Stimulated activated CD8-positive, alpha-beta memory T cell treated with anti-CD3 and anti-CD28 coated beads, Interleukin-2, amount 100 ng/mL, for 1 hour (primary cell): ENCODE measurements at places on chromosomes 5 and 9.

- no peak for DNase-seq
Observed at GRCh38 chr5:134906811-134907210, 1.9 kb downstream of the PCBD2 start.

DNA sequence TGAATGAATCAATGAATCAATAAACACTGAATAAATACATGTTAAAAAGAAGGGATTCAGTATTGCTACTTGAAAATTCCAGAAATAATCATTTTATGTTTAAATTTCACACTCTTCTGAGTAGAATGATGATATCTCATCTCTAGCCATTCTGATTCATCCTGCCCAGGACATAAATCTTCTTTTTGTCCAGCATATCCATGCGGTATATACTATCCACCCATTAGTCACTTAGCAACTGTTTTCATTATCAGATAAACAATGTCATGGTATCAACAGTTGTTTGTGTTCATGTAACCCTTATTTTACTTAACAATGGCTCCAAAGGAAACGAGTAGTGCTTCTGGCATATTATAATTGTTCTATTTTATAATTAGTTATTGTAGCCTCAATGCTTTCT is 432.4 kb upstream of the SMC2 start:
- DNase-seq, result no peak

DNA sequence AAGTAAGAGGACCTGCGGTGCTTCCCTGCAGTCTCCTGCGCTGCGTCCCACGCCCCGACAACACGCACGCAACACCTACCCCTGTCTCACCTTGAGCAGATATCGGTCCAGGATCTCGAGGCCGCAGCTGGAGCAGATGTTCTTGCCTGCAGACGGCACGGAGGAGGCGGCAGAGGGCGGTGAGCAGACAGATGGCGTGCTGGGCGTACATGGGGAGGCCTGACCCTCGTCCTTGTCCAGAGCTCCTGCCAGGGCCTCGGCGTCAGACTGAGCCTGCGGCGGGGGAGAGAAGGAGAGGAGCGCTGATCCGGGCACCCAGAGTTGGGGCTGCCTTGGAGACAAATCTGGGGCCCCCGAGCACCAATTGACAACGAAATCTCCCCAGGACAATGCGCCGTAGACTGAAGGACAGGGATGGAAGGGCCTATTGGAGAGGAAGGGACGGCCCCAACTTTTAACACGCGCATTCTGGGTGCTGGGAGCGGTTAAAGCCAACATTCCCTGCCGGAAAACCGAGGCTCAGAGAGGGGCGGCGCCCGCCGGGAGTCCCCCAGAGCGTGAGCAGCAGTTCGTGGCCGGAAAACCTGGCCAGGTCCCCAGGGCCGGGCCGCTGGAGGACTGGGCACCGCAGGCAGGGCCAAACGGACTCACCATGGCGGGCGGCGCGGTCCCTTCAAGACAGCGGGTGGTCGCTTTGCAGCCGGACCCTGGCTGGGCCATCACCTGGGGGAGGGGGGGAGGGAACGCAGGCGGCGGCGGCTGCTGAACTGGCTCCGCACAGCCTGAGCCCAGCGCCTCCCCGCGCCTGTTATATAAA is 1.8 kb downstream of the LHX6 start:
- no peak for DNase-seq

DNA sequence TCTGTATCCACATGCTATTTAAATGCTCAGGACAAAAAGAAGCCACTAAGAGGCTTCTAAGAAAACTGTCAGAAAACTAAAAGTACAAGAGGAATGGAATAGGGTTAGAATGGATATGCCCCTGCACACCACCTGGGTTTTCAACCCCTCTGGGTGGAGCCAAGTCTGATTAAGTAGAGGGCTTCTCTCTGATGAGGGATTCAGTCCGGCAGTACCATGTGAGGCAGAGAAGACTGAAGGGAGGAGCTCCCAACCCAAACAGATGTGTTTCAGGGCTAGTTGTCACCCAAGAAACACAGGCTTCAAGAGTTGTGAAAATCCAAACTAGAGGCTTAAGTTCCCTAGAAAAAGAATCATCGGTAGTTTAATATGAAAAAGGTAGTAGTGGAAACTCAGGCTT is 12.5 kb downstream of the NREP start:
- DNase-seq, result no peak

DNA sequence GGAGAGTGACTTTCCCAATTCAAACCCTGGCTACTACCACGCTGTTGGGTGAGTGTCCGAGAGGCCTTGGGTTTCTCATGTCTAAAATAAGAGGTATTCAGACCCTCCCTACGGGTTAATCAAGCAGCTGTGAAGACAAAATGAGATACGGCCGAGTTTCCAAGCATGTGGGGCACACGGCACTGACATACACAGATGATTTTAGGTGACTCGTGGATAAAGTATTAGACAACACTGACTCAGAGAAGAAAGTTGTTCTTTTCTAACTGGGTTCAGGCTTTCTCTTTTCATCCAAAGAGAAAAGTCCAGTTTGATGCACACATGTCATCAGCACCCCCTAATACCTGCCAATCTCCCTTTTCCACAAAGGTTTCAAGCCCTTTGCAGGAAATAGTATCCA is 15.6 kb downstream of the FOXI1 start:
- no peak for DNase-seq

GRCh38 chr9:110188991-110189390 is 19.0 kb downstream of the C9orf152 start:
- DNase-seq, result no peak

GRCh38 chr5:31823472-31823871 is 184.5 kb downstream of the PDZD2 start:
- no peak for DNase-seq

GRCh38 chr5:170306381-170306831 is 8.8 kb upstream of the LCP2 start:
- no peak for DNase-seq

DNA sequence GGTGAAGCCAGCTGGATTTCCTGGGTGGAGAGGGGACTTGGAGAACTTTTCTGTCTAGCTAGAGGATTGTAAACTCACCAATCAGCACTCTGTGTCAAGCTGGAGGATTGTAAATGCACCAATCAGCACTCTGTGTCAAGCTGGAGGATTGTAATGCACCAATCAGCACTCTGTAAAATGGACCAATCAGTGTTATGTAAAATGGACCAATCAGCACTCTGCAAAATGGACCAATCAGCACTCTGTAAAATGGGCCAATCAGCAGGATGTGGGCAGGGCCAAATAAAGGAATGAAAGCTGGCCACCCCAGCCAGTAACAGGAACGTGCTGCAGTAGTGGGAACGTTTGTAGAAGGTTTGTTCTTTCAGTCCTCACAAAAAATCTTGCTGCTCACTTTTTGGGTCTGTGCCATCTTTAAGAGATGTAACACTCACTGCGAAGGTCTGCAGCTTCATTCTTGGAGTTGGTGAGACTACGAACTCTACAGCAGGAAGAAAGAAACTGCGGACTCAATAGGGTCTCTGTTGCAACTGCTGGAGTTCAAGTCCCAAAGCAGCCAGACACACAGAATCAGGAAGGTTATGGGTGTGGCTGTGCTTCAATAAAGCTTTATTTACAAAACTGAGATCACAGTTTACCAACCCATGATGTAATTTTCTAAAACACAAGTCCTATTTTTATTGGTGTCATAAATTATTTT is 145.7 kb upstream of the ERCC6L2 start:
- DNase-seq, result no peak

GRCh38 chr5:96037128-96037527 is 75.5 kb upstream of the ELL2 start:
- DNase-seq, result no peak

DNA sequence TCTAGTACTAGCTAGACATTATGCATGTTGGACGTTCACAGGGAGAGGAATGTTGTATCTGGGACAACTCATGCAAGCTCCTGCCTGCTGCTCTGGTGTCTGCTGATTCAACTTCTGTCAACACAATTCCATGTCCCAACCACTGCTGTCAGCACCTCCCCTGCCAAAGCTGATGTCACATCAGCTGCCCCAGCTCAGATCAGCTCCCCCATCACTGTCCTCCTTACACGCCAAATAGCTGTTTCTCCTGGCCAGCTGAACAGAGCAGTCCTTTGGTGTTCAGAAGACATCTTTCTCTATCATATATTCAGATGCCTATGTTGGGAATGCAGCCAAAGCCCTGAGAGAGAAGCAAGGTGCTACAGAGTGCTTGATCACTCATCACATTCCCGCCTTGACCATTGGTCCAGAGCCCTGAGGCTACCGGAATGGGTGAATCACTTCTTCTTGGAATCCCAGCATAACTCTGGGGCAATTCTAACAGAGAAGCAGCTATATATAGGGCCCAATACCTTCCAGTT is 223.3 kb downstream of the SEC61B start:
- DNase-seq, result no peak

DNA sequence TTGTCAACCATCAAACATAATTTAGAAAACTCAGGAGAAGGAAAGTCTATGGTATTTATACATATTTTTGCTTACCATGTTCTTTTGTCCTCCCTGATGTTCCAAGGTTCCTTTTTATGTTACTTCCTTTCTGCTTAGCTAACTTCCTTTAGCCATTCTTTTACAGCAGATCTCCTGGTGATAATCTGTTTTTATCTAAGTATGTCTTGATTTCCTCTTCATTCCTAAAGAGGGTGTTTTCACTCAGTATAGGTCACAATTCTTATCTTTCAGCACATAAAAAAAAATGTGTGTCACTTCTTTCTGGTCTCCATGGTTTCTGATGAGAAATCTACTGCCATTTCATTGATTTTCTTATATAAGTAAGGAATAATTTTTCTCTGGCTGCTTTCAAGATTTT is 384.4 kb upstream of the PDE4D start:
- DNase-seq, result no peak

GRCh38 chr5:11785771-11786352 is 118.4 kb downstream of the CTNND2 start:
- no peak for DNase-seq

- DNase-seq, result no peak
Observed at GRCh38 chr5:1916041-1917001, 33.6 kb upstream of the IRX4 start.

DNA sequence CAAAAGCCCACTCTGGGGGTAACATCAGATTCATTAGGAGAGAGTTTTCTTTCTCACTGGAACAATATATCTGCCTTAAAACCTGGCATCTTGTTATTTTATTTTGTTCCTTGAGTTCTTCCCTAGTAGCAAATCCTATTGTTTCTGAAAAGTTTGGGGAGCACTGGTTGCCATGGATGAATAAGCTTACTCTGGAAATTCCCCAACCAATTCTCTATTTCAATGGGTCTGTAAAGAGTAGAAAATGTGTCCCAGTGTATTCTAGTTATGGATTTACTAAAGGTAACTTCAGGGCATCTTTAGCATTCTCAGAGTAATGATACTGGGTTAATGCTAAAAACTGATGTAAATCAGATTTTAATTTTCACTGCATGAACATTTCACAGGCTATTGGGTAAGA is 94.2 kb upstream of the S1PR3 start:
- no peak for DNase-seq

DNA sequence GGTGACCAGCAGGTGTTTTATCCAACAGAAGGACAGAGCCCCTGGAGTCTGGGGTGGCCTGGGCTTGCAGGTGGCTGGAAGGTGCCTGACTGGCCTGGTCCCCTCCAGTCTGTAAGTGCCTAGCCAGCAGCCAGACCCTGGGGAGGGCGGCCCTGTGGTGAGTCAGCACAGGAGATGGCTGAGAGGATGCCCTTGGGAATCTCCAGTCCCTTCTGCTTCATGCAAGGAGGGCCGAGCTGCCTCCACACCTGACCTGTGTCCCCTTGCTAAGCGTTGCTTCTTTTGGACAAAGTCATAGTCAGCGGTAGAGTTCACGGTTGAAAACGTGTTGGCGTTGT is 20.2 kb downstream of the OBP2B start:
- no peak for DNase-seq

GRCh38 chr9:81848472-81848871 is 79.8 kb upstream of the SPATA31D4 start:
- DNase-seq, result no peak

GRCh38 chr9:36788534-36788933 is 215.8 kb downstream of the MELK start:
- DNase-seq, result no peak

DNA sequence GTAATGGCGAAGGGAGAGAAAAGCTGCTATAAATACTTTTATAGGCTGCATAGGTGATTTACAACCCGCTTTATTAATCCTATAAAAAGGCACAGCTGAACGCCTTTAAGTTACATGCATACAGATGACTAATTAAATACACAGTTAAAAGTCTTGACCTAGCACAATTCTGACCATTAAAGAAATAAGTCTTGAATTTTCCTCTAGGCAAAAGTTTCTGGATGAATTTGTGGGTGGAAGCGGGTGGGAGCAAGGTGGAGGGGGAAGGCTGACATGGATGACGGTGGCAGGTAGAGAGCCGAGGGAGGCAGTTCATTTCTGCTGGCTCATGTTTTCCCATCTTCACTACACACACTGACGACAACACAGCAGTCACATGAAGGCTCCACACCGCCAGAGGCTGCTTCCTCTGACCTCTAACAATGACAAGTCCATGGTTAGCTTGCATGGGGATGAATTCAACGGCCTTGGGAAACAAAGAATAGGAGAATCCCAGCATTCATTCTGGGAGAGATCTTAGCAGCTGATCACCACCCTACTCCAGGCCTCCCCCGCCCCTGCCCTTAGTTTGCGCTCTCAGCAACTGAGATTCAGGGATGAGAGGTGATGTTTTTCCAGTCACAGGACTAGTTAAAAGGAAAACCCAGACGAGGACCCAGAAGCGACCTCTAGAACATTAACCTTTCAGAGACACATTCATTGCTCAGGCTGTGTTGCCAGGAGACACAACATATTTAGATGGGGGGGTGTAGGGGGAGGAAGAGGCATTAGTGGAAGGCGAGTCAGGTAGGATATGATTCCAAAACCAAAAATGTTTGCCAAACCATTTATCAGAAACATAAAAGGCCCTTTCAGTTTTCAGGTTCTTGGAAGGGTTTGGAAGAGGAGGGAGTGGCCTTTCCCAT is 329.3 kb downstream of the PIK3R1 start:
- no peak for DNase-seq

DNA sequence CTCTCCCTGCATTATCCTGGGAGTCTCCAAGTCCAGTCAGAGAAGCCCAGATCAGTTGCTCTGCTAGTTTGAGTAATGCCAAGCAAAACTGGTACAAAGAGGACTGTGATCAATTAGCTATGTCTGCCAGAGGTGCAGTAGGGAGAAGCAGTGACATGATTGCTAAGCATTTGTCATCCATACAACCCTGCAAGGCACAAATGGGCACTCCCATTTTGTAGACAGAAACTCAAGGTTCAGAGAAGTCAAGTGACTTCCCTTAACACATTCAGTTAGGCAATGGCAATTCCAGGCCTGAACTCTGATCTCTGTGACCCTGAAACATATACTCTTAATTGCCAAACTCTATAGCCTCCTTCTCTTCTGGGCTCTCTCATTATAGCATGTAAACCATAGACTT is 34.0 kb downstream of the NDST1 start:
- DNase-seq, result no peak
